ENCODE measurements at places on chromosomes 4 and X. TPM values are rescaled to one million over a fixed set of nuclear protein-coding genes. Genes with fewer than 3 reads are reported as not detected.

GRCh38 chr4:163731071-163731470 is 236.6 kb downstream of the TMA16 start:
- DNase-seq, result no peak
- no peak overlapping the region for H3K27ac ChIP-seq
- H3K36me3 ChIP-seq, result no peaks in the 10 kb centered on the region
- H3K4me3 ChIP-seq, result no peak overlapping the region

- H3K27me3 ChIP-seq, result no peaks in the 10 kb centered on the region
- H3K4me1 ChIP-seq, result no peaks in the 10 kb centered on the region
- no peaks in the 10 kb centered on the region for H3K36me3 ChIP-seq
- no peak overlapping the region for H3K27ac ChIP-seq
Observed at GRCh38 chrX:118189628-118190027, 73.0 kb upstream of the KLHL13 start.

- no peaks in the 10 kb centered on the region for H3K36me3 ChIP-seq
- peaks cover 16% of the 10 kb centered on the region for H3K4me1 ChIP-seq
- H3K27ac ChIP-seq, result no peak overlapping the region
- no peaks in the 10 kb centered on the region for H3K27me3 ChIP-seq
- peak overlapping the region; percentile 51 for H3K4me3 ChIP-seq
- DNase-seq, result no peak
Observed at GRCh38 chr4:37452952-37453280, 208.4 kb downstream of the NWD2 start.

MGAT4D gene
- not detected for total RNA-seq

DNA sequence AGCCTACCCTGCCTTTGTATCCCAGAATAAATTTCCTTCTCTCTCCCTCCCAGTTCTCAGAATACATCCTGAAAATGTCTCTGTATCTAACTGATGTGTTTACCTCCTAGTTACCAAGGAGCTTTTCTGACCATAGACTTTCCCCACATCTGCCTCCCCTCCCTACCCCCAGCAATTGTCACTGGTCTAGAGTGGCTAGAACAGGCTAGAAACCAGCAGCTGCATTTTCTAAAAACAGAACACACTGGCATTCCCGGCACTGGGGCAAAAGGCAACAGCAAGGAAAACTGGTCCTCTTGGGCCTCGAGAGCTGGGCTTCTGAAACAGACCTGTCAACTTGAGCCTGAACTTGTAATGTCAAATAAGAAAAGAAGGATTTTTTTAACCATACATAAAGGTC is 16.4 kb downstream of the TASL start:
- no peaks in the 10 kb centered on the region for H3K4me1 ChIP-seq
- DNase-seq, result no peak
- no peaks in the 10 kb centered on the region for H3K36me3 ChIP-seq
- no peak overlapping the region for H3K27ac ChIP-seq
- no peaks in the 10 kb centered on the region for H3K27me3 ChIP-seq

- no peak for DNase-seq
- H3K36me3 ChIP-seq, result no peaks in the 10 kb centered on the region
- H3K4me3 ChIP-seq, result no peak overlapping the region
- no peaks in the 10 kb centered on the region for H3K4me1 ChIP-seq
- no peaks in the 10 kb centered on the region for H3K27me3 ChIP-seq
- H3K27ac ChIP-seq, result no peak overlapping the region
Observed at GRCh38 chr4:30295652-30296051, 424.5 kb upstream of the PCDH7 start.

DAPP1 gene
- total RNA-seq, result 22.6 TPM

HGFAC gene
- not detected for total RNA-seq

DNA sequence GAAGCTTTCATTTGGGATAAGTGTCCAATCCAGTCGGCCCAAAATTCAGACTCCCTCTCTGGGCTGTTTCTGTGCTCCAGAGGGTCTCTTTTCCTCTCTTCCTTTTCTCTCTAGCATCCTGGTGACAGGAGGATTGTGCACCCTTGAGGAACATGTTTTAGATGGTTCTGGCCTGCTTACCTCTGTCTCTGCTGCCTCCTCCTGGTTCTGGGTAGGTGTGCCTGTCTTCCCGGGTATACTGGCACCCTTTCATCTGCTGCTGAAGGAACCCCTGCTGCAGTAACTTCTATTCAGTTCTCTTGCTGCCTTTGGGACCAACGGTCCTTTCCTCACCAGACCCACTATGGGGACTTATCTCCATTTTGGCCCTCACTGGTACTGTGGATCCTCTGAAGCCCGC is 53.2 kb downstream of the HMGB2 start:
- DNase-seq, result no peak
- no peak overlapping the region for H3K4me3 ChIP-seq
- H3K27ac ChIP-seq, result no peak overlapping the region
- no peaks in the 10 kb centered on the region for H3K36me3 ChIP-seq

GRCh38 chr4:36332782-36333131 is 51.3 kb downstream of the DTHD1 start:
- H3K4me1 ChIP-seq, result no peaks in the 10 kb centered on the region
- DNase-seq, result no peak
- no peak overlapping the region for H3K27ac ChIP-seq
- no peaks in the 10 kb centered on the region for H3K36me3 ChIP-seq

GRCh38 chr4:3130826-3131225 is 56.3 kb downstream of the HTT start:
- H3K27ac ChIP-seq, result no peak overlapping the region
- peak; percentile 52 for DNase-seq
- H3K36me3 ChIP-seq, result peaks cover 74% of the 10 kb centered on the region
- peaks cover 12% of the 10 kb centered on the region for H3K4me1 ChIP-seq

FAM114A1 gene
- total RNA-seq, result 105 TPM

ADGRG4 gene
- total RNA-seq, result 0.25 TPM

GRIA3 gene
- total RNA-seq, result 4.4 TPM

GRCh38 chr4:104163820-104164219 is 330.9 kb downstream of the CXXC4 start:
- H3K4me1 ChIP-seq, result no peaks in the 10 kb centered on the region
- H3K36me3 ChIP-seq, result no peaks in the 10 kb centered on the region
- H3K27ac ChIP-seq, result no peak overlapping the region

RAP2C gene
- 11.8 TPM for total RNA-seq

DNA sequence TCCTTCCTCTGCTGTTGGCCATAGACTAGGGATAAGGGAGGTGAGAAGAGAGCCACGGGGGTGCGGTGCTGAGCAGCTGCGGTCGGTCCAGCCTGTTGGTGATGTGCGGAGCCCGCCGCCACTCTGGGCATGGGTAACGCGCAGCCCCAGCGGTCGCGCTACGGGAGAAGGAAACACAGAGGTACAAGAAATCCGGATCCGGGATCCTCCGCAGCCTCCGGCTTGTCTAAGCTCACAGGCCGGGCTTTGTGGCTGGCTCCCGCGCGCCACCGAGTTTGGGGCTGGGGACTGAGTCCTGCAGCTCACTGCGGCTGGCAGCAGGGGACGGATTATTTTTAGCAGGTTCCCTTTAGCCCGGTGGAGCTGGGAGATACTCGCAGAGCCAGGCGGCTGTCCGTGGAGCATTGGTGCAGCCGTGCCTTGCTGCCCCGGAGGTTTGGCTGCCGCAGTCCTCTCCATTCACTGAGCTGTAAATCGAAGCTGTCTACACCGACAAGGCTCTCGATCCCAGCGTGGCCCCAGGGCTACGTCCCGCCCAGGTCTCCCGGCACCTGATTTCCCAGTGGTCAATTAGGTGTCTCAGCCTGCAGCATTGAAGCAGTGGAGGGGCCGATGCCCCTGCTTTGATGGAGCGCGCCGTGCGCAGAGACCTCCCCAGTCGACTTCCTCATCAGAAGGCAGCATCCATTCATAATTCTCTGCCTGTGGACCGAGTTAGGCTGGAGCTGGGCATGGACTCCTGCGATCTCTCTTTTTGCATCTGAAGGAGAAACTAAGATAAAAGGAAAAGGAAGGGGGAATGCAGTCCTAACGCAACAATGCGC is 81.9 kb upstream of the SCML1 start:
- H3K27ac ChIP-seq, result no peak overlapping the region
- DNase-seq, result no peak
- H3K27me3 ChIP-seq, result no peaks in the 10 kb centered on the region
- H3K4me1 ChIP-seq, result peaks cover 7% of the 10 kb centered on the region
- H3K4me3 ChIP-seq, result peak overlapping the region; percentile 32

GRCh38 chrX:17242470-17242869 is 132.5 kb upstream of the NHS start:
- H3K4me3 ChIP-seq, result no peak overlapping the region
- H3K36me3 ChIP-seq, result no peaks in the 10 kb centered on the region
- no peak overlapping the region for H3K27ac ChIP-seq
- no peaks in the 10 kb centered on the region for H3K4me1 ChIP-seq

All from vagina (tissue), 2 donors.